ENCODE measurements at places on chromosomes 2 and 18. TPM values are rescaled to one million over a fixed set of nuclear protein-coding genes. Genes with fewer than 3 reads are reported as not detected.

GRCh38 chr2:36356990-36357846 lies 1.6 kb downstream of the CRIM1 start:
- peak; percentile 43 for DNase-seq

- DNase-seq: no peak
Observed at GRCh38 chr2:121078899-121079298, 206.1 kb downstream of the TFCP2L1 start.

DNA sequence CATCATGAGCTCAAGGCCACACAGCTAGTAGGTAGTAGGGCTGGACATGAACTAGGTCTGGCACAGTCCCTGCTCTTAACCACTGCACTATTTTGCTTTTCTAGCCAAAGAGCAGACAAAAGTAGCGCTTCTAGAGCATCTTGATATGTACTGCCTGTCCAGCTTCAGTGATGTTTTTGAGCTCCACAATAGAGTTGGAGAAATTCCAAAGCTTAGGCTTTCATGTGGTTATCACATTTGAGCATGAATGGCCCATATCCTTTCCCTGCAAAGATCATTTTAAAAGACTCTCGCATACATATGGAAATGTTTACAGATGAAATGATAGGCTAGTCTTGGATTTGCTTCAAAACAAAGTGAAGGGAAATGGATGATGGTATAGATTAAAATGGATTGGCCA lies 128.7 kb downstream of the MAP3K20 start:
- no peak for DNase-seq

- DNase-seq: no peak
Observed at GRCh38 chr2:142880279-142880678, 2.8 kb downstream of the KYNU start.

GRCh38 chr2:66574701-66575624 lies 140.0 kb downstream of the MEIS1 start:
- peak; percentile 90 for DNase-seq

DNA sequence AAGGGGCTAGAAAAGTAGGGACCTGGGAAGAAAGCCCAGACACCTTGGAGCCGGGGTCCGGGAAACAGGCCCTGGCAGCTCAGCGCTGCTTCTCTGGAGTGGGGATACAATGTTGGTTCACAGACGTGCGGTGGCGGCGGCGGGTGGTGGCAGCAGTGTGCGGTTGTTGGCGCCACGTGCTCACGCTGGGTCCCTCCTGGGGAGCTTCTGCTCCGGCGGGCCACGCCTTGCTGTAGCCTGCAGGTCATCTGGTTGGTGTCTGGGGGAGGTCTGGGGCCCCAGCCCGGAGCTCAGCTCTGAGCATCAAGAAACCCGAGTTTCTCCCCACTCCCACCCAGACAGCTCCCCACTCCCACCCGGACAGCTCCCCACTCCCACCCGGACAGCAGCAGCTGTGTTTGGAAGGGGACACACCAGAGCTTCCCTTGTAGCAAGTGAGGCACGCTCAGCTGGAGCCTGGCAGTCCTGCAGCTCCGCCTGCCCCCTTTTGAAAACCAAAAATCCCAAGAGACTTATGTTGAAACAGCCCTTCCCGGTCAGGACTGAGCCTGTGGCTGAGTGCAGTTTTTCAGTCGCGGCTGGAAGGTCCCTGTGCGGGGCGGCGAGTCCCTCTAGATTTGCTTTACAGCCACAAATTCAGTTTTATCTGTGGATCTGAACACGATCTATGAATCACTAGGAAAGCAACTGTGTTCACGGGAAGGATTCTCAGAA lies 46.9 kb downstream of the NFATC1 start:
- no peak for DNase-seq

GRCh38 chr18:59272221-59272888 lies 899 bp downstream of the RAX start:
- no peak for DNase-seq

DNA sequence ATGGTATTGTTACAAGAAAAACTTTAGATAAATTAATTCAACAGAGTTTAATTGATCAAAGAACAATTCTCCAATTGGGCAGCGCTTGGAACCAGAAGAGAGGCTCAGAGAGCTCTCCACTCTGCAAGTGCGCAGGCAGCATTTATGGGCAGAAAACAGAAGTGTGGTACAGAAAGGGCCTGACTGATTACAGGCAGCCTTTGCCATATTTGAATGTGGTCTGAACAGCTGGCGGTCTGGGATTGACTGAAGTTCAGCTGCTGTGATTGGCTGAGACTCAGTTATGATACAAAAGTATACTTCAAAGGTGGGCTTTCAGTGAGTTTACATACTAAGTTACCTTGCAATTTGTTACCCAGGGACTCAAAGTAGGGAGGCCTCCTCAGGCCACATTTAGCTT lies 301.3 kb upstream of the ID2 start:
- DNase-seq: no peak

DNA sequence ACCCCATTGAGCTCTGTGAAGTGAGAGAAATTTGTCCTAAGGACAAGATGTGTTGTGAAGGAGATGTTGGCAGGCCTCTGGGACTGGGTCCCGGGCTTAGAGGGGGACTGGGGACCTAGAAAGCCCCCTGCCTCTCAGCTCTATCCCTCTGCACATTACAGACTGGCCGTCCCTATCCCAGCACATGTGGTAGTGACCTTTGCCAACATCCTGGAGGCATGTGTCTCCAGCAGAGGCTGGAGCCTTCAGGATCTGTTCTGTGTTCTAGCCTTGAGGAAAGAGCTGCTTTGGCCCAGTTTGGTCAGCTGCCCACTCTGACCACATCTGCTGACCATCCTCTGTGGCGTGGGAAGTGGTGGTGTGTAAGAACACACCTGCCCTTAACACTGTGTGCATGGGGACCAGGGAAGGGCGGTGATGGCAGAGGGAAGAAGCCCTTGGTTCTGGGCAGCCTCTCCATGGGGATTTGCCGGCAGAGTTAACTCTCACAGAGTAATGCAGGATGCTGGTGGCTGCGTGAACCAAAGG lies 33.4 kb downstream of the NCK2 start:
- DNase-seq: no peak

TDRD15 gene
- not detected for polyA plus RNA-seq

AQP4 gene
- polyA plus RNA-seq: 0.49 TPM

POTEC gene
- polyA plus RNA-seq: not detected

CDK15 gene
- polyA plus RNA-seq: 2.1 TPM
